ENCODE measurements at places on chromosomes 4 and X.

DNA sequence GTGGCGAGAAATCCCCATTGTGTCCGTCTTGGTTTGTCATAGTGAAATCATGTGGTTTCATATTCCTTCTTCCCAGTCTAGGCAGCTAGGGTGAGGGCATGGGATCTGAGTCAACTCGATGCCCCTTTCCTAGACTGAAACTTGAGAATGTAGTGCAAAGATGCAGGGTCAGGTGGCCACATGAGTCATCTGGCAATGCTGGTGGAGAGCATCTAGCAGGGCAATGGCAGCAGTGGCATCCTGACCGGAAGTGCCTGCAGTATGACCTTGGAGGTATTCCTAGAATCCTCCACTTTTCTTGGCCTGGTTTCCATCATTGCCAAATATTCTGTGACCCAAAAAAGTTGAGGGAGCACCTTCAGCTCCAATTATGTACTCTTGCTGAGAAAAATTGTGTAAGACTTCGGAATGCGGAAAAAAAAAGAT, 39.1 kb upstream of the TMEM184C start:
- DNase-seq: no peak

GRCh38 chr4:29326816-29327215, 1393.4 kb upstream of the PCDH7 start:
- no peak for DNase-seq

DNA sequence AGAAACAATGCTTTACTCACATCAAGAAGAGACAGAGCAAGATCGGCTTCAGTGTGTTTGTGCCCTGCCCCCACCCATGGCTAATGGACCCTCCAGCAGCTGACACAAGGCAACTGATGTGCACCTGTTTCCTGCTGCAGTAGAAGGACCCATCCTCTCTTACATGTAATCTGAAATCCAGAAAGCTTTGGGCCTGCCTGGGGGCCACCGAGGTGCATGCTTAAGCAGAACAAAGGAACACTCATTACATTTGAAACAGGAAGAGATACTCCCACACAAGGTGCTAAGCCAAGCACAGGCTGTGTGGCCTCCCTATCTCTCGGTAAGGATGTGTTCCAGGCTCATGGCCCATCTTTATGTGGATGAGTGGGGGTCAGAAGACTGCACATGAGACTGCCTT, 338.0 kb downstream of the SPOCK3 start:
- DNase-seq: no peak

- no peak for DNase-seq
Observed at GRCh38 chr4:75542824-75543223, 13.0 kb upstream of the ODAPH start.

DNA sequence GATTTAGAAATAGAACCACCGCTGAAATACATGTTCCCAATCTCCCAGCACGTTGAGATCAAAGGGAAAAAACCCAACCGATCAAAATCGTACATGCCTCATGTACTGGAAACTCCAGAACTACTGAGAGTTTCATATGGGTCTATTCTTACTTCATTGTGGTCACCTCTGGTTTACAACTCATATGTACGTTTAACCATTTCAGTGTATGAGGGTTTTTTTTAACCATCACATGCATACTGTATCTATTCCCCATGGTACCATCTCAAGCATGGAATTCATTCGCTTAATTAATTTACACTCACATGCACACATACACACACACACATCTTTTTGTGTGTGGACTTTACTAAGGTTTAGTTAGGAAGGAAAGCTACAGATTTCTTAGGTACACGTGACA, 46.0 kb upstream of the CLNK start:
- DNase-seq: no peak

DNA sequence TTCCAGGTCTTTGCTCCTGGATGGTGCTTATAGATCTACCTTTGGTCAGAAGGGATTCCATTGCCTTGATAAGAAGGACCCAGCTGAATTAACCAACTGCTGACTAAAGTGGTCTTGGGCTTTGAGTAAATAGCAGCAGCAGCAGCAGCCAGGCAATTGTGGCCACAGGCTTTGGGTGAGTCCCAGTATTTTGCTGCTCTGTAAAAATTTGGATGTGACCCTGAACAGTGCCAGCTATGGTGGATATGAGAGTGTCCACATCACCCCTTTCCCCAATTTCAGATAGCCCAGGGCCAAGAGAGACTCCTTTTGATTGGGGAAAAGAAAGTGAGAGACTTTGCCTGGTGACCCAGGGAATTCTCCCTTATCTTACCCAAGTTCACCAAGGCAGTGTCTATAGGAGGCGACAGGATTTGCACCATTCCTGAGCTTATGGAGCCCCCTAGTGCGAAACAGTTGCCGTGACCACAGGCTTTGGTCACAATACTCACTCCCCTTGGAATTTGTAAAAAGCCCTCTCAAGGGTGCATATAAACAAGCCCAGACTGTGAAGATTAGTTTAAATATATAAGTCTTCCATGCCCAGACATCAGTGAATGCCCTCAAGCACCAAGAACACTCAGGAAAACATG, 518.0 kb downstream of the TMA16 start:
- peak; percentile 30 for DNase-seq
